Activated CD4-positive, alpha-beta T cell treated with anti-CD3 and anti-CD28 coated beads for 24 hours (primary cell): ENCODE measurements at places on chromosomes 1 and 21.

GRCh38 chr1:118846443-118846842, 141.7 kb downstream of the TBX15 start:
- no peak for DNase-seq

DNA sequence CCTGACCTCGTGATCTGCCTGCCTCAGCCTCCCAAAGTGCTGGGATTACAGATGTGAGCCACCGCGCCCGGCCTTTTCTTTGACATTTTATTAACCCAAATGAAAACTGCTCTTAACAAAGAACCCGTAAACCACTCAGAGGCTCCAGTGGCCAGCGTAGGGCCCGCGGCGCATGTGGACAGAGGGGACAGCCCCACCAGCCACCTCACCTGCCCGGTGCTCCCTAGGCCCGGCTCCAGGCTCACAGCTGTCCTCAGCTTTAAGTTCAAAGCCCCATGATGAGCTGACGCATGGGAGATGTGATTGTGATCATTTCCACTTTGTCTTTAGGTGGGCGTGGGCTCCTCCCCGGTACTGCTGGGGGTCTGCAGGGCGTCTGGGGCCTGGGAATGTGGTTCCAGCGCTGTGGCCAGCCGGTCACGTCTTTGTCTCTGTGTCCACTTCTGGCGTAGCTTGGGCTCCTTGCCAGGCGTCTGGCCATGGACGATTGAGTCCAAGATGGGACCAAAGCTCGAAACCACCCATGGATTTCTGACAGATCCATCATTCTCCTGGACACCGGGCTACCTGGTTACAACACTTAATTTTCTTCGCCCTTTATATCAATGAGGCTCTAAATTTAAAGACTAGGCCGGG, 6.9 kb downstream of the PRKCZ start:
- no peak for DNase-seq

- no peak for DNase-seq
These were observed 9.4 kb downstream of the LAMB3 start for GRCh38 chr1:209642816-209643215.

DNA sequence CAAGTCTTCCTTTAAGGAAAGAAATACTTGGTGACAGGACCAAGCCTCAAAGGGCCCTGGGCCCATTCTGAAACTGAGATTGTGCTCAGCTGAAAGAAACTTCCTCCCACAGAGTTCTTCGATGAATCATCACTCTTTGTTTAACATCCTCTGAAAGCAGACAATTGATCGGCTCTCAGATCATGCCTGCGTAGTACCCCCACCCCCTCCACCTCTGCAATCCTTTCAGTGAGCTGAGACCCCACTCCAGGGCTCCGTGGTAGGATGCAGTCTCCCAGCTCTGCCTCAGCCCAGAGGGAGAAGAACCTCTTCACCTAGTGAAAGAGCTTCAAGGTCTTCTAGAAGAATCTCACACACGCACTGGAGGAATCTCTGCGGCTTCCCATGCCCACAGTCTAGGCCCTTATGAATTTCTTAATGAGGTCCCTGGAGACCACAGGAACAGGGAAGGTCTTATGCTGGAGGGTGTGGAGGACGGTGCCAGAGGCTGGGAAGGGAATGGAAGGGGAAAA, 104.9 kb upstream of the SOD1 start:
- DNase-seq, result peak; percentile 16

DNA sequence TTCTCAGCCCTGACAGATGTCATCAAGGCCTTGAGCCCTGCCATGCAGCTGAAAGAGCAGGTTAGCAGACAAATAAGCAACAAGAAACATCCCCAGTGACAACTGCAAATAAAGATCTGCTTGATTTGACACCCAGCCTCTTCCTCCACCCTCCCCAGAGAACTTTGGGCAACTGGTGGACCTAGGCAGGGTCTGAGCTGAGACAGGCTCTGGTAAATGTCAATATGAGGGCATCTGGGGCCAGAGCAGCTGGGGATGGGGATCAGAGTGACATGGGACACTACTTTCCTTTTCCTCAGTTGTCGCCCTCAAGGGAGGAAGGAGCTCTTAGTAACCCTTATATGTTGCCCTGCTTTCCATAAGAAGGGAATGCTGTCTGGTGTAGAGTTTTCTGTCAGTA, 544.1 kb downstream of the NEGR1 start:
- no peak for DNase-seq

DNA sequence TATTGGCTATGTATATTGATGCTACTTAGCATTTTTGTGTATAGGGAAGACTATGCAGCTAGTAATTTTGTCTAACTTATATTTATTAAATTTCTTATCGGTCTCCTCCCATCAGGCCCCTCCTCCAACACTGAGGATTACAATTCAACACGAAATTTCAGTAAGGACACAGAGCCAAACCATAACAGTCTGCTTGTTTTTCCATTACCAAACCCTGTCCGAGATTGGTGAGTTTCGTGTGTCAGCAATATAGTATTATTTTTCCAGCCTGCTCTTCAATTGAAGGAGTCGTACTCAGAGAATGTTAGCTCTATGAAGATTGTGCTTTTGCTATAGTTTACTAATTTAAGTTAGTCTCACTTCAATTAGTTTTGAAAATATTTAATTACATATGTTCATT, 1495.3 kb downstream of the MRPL39 start:
- DNase-seq, result no peak

- no peak for DNase-seq
These were observed 538.9 kb downstream of the LMO4 start for GRCh38 chr1:87867626-87868025.

DNA sequence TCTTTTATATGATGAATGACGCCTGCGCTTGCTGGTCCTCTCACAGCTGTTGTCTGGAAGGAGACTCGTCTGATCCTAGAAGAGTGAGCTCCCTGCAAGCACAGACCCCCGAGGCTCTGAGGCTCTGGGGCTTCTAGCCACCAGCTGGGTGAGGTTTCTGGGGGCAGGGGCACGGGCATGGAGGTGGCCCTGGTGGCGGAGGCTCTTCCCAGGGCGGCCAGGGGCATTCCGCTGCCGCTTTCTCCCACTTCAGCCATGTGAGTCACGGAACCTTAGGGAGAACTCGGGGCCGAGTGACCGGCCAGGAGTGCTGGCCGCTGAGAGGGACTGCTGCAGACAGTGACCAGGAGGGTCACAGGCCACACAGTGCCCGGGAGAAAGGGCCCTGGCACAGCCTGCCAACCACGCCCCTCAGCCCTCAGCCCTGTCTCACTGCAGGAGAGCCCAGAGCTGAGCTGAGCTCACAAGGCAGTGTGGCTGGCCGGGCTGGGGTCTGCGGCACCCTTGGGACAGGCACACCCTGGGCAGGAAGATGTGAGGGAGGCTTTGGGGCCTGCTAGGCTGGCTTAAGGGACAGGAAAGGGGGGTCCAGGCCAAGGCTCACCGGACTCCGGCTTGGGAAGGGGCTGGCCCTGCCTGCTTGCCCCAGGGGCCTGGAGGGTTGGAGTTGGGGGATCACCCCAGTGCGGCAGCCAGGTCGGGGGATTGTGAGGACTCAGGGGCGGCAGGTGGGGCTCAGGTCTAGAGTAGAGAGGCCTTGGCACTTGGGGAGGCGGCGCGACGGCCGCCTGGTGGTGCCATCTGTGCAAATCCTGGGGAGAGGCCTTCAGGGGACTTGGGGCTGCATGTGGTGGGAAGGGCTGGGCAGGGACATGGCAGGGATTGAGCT, 35.7 kb downstream of the MORN1 start:
- no peak for DNase-seq

- no peak for DNase-seq
These were observed 300.3 kb downstream of the TTLL7 start for GRCh38 chr1:83698644-83699043.

DNA sequence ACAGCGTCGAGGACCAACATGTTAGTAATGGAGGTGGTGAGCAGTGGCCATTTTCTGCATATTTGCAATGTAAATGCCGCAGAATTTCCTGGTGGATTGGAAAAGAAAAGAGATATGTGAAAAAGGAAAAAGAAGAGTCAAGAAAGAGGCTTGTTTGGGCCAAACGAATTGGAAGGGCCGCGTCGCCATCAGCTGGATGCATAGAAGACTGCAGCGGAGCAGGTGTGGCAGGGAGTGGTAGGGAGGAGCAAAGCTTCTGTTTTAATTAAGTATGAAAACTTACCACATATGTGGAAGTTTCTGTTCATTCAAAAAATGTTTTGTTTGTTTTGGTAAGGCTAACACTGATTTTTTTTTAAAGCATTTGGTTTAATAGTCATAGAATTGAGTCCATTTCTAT, 690.7 kb downstream of the NCAM2 start:
- no peak for DNase-seq

- DNase-seq, result no peak
These were observed 127.6 kb upstream of the F3 start for GRCh38 chr1:94669198-94669597.

GRCh38 chr1:73517603-73518191, 680.3 kb downstream of the LRRIQ3 start:
- DNase-seq, result no peak

GRCh38 chr21:45482899-45483821, 59.1 kb downstream of the SLC19A1 start:
- no peak for DNase-seq

DNA sequence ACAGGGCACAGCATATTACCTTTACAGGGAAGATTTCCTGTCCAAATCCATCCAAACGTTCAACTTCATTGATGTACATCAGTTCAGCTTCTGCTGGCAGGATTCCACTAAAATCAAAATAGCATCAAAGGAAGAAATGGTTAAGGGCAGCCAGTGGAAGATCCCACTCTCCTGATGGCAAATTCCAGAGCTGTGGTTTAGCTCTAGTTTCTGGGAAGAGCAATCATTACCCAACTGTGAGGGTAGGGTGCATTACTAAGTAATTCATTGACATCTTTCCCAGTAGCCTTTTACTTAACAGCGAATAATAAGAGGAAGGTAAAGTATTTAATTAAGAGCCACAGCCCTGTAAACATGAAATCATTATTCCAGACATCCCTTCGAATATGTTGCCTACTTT, 120.7 kb downstream of the SMYD2 start:
- DNase-seq, result no peak

- no peak for DNase-seq
These were observed 43.2 kb upstream of the POFUT2 start for GRCh38 chr21:45330851-45331261.

- no peak for DNase-seq
These were observed 26.0 kb downstream of the S1PR1 start for GRCh38 chr1:101262630-101263348.

DNA sequence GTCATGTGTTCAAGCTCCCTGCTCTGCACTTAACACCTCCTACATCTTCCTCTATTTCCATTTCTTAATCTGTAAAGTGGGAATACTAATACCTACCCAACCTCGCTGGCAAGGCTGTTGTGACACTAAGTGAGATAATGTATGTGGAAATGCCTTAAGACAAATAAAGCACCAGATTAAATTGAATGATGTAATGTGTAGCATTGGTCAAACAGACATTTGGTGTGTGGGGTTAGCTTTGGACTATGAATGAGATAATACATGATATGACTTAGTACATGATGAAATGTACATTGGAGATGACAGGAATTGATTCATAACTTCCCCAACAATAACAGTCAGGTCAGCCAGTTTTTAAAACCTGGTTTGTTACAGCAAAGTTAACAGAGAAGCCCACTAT, 5.2 kb downstream of the AMPD1 start:
- no peak for DNase-seq

DNA sequence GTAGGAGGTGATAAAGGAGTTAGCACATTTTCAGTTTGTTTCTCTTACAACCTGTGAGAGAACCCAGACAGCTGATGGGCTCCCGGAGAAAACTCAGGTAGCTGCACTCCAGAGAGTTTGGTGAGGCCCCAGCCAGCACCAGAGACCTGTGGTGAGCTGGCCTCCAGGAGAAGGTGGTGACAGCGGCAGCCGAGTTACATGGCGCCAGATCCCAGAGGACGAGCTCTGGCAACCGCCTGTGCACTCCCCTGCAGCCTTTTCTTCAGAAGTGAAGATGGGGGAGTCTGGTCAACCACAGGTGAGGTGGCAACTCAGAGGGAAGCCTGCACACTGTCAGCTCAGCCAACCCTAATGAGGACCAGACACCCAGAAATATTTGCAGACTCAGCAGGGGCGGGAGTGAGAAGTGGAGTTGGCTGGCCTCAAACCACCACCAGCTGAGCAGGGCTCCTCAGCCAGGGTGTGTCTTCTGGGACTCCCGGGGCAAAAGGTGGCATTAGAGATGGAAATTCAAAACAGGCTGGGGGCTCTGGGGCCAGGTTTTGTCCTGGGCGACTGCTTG, 209.7 kb downstream of the SETD4 start:
- DNase-seq, result no peak

GRCh38 chr1:111754984-111755330, 744 bp upstream of the DDX20 start:
- DNase-seq, result peak; percentile 15

GRCh38 chr1:63662056-63662836, 69.0 kb downstream of the PGM1 start:
- DNase-seq, result no peak

DNA sequence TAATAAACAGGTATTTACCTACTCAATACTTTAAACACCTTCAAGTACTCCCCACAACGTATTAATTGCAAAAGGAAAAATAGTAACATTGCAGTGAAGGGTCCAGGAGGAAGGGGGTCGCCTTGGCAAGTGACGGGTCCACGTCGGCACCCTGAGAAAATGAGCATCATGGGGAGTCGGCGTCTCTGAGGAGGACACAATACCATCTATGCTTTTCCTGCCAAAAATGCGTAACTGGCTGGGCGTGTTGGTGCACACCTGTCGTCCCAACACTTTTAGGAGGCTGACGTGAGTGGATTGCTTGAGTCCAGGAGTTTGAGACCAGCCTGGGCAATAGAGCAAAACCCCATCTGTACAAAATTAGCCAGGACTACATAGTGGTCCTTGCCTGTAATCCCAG, 7.3 kb downstream of the FTCD start:
- no peak for DNase-seq

DNA sequence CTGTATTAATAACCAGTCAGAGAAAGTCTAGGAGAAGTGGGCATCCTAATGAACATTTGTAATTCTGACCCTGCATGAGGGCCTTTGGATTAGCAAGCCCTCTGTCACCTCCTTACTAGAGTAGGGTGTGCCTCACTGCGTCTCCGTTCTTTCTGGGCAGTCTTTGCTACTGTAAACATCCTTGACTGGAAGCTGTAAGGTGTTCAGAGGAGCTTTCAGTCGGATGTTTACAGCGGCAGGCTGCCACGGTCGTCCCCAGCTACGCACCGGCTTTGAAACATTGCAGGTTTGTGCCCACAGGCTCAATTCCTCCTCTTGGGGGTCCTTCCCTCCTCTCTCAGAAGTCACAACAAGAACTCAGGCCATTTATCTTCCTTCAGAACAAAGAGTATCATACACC, 29.4 kb upstream of the KCNQ4 start:
- DNase-seq, result no peak

- DNase-seq, result no peak
These were observed 6.5 kb downstream of the TAL1 start for GRCh38 chr1:47225430-47226100.

DNA sequence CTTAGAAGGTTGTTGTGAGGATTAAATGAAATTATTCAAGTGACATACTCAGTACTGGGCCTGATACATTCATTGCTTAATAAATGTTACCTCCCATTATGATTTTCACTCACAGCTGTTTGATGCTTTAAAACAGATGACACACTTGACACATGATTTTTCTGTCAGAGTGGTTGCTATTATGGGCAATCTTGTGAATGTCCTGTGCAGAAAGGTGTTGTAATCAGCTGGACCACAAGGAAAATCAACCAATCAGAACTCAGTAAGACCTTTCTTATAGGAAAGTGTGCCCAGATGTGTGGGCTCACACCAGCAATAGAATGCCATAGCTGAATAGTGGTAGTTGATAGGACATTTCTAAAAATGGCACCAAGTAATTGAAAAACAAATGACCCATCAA, 23.5 kb downstream of the GJA5 start:
- no peak for DNase-seq

GRCh38 chr1:176691251-176692228, 228.6 kb downstream of the PAPPA2 start:
- DNase-seq, result no peak

- no peak for DNase-seq
These were observed 32.5 kb downstream of the IQGAP3 start for GRCh38 chr1:156539818-156540355.
